ENCODE measurements at places on chromosomes 7 and 10. TPM values are rescaled to one million over a fixed set of nuclear protein-coding genes. Genes with fewer than 3 reads are reported as not detected.

DNA sequence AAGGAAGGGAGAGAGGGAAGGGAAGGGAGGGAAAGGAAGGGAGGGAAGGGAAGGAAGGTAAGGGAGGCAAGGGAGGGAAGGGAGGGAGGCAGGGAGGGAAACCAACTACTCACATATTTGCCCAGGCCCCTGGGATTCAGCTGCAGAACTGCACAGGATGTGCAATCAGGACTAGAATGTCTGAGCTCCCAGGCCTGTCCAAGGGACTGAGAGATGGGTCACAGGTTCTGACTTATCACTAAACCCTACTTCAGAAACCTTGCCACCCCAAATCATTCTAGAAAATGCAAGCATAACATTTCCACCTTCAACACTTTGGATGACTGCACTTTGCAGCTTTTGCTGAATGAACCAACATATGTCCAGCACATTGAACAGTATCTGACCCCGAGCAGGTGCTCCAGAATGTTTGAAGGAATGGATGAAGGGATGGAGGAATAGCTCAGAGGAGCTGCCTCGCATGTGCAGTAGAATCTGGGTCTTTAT lies 245.3 kb downstream of the KCNMA1 start:
- no peak for DNase-seq
- H3K27me3 ChIP-seq = no peaks in the 10 kb centered on the region
- H3K27ac ChIP-seq = no peak overlapping the region
- no peaks in the 10 kb centered on the region for H3K36me3 ChIP-seq
- H3K4me1 ChIP-seq = peaks cover 3% of the 10 kb centered on the region

ANKRD61 gene
- total RNA-seq = not detected

DNA sequence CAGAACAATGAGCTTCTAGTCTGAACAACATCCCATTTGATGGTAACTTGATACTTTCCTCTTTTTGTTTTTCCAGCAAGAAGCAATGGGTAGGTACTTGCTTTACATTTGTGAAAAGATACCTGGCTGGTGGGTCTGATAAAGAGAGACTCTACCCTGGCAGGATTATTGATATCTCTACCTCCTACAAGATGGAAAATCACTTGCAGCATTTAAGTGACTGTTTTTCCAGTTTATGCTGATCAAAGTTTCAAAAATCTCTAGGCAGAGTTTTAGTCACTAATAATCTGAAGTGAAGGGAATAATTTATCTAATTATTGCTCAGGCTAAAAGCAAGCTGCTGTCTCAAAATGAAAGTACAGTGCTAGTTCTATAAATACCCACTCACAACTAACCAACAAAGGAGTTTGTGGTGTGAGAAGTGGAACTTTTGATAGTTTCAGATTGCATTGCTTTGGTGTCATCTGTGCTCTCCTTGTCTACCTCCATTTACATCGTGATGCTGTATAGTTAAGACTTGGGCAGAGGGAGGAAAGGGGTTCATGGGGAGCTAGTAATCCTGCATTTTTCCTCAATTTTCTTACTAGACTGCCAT lies 86.0 kb upstream of the ANKRD1 start:
- DNase-seq = peak; percentile 11
- peaks cover 6% of the 10 kb centered on the region for H3K36me3 ChIP-seq
- peak overlapping the region; percentile 80 for H3K27ac ChIP-seq
- H3K4me3 ChIP-seq = peak overlapping the region; percentile 23
- H3K4me1 ChIP-seq = peaks cover 42% of the 10 kb centered on the region

GRCh38 chr7:74498996-74499834 lies 45.5 kb downstream of the GTF2IRD1 start:
- no peak for DNase-seq
- H3K4me1 ChIP-seq = no peaks in the 10 kb centered on the region
- no peaks in the 10 kb centered on the region for H3K27me3 ChIP-seq
- H3K36me3 ChIP-seq = no peaks in the 10 kb centered on the region

DNA sequence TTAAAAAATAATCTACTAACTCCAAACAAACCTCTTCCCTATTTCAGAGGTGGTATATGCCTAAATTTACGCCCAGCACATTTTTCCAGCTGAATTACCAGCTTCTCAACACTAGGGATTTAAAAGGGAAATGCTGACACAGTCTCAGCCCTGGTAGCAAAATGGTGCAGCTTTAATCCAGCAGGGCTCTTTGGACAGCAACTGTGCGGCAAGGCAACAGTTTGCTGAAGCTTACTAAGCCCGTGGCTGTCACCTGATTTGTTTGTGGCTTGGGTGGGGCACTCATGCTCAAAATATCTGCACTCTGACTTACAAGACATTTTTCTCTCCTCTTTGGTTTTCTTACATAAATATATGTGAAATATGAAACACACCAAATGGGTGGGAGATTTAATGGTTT lies 206.7 kb downstream of the POU6F2 start:
- no peak overlapping the region for H3K27ac ChIP-seq
- no peak for DNase-seq

GRCh38 chr7:120924837-120925236 lies 25.7 kb upstream of the ING3 start:
- H3K36me3 ChIP-seq = no peaks in the 10 kb centered on the region
- no peak for DNase-seq
- H3K27ac ChIP-seq = no peak overlapping the region
- H3K27me3 ChIP-seq = peaks cover 12% of the 10 kb centered on the region

GHRHR gene
- not detected for total RNA-seq

LOXL4 gene
- not detected for total RNA-seq

DNA sequence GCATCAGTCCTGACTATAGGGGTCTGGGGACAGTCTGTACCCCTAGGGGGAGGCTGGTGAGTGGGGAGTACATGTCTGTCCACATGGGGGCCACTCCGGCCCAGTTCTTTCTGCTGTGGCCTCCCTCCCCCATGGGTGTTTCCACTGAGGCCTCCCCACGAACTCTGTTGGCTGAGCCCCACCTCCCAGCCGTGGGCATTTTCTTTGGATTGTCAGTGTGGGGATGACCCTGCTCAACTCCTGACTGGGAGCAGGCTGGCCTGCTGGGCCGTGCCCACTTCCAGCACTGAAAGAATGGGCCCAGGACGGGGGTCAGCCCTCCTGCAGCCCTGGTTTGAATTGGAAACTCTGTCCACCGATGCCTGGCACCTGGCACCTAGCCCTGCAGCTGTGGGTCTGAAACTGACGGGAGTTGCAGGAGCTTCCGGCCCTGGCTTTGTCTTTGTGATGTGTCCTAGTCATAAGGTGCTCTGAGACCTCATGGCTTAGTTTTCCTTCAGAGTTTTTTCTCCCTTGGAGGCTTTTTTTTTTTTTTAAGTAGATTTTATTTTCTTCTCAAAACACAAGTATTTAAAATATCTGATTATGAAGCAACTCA lies 46.5 kb downstream of the LHPP start:
- H3K4me3 ChIP-seq = no peak overlapping the region
- no peaks in the 10 kb centered on the region for H3K27me3 ChIP-seq
- no peaks in the 10 kb centered on the region for H3K36me3 ChIP-seq
- no peak for DNase-seq
- H3K27ac ChIP-seq = no peak overlapping the region

OPTN gene
- total RNA-seq = 32.9 TPM

DNA sequence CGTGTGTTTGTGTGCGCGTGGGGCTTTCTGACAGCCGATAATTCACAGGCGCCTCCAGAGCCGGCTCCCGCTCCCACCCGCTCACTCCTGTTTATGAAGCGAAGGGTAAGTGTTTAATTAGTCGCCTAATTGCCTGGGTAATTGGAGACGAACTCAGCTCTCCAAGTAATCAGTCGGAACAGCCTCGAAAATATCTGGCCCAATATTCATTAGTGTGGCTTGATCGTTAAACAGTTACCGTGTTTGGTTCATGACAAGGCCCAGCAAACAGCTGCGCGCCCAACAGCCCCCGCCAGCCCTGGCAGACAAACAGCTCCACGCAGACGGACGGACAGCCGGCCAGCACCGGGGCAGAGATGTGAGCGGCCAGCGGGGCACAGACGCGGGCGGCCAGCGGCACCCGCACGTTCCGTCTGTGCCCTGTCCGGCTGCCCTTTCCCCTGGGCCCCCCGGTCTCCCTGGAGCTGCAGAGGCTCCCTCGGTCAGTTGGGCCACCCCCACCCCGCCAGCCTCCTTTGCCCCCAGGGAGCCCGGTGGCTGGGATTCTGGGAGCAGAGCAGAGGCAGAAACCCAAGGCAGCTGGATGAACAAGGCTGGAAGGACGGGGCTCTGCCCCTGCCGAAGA lies 98.2 kb downstream of the UNCX start:
- no peak for DNase-seq
- no peak overlapping the region for H3K27ac ChIP-seq
- no peak overlapping the region for H3K4me3 ChIP-seq
- H3K4me1 ChIP-seq = no peaks in the 10 kb centered on the region

DNA sequence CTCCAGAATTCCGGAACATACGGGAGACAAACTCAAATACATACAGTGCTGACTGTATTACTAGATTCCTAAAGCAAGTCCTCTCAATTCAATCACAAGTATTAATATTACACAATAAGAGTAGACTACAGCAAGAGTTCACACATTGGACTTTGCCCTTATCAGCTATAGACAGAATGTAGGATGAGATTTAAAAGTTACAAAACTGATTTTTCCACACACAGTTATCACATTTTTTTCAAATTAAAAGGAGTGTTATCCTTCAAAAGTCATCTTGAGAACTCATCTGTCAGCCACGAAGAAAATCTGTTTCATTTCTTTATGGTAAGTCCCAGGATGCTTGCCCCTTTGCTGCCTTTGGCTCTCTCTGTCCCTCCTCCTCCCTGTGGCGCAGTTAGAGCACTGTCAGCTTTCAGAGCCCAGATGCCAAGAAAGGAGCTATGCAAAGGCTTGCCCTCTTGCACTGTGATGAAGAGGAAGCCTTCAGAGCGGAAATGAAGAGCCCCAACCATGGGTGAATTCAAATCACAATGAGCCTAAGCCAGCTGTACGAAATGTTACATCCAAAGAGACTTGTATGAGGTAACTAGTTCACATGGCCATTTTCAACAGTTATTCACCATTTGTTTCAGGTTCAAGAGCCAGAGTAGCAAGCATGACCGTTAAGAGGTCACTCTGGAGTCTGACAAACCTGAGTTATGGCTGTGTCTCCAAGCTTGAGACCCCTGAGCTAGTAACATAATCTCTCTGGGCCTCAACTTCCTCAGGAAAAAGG lies 10.7 kb downstream of the NCOA4 start:
- H3K4me1 ChIP-seq = peaks cover 72% of the 10 kb centered on the region
- no peak overlapping the region for H3K4me3 ChIP-seq
- peak overlapping the region; percentile 65 for H3K27ac ChIP-seq

DNA sequence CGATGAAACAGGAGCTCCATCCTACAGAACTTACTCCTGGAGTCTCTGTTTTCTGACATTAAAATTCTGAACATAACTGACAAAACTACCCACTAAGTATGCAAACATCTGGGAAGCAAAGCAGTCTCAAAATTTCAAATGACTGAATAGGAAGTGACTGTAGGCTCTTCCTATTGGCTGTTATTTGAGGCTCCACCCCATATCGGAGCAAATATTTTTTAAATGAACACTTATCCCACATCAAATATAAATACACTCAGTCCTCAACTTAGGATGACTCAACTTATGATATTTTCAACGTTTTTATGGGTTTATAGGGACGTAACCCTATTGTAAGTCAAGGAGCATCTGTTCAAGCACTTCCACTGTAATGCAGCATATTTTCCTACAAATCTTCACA lies 8.8 kb downstream of the HSPA12A start:
- peaks cover 2% of the 10 kb centered on the region for H3K36me3 ChIP-seq
- H3K4me3 ChIP-seq = no peak overlapping the region
- peaks cover 92% of the 10 kb centered on the region for H3K27me3 ChIP-seq

NEUROG3 gene
- 0.21 TPM for total RNA-seq

SLC18A3 gene
- not detected for total RNA-seq

DNA sequence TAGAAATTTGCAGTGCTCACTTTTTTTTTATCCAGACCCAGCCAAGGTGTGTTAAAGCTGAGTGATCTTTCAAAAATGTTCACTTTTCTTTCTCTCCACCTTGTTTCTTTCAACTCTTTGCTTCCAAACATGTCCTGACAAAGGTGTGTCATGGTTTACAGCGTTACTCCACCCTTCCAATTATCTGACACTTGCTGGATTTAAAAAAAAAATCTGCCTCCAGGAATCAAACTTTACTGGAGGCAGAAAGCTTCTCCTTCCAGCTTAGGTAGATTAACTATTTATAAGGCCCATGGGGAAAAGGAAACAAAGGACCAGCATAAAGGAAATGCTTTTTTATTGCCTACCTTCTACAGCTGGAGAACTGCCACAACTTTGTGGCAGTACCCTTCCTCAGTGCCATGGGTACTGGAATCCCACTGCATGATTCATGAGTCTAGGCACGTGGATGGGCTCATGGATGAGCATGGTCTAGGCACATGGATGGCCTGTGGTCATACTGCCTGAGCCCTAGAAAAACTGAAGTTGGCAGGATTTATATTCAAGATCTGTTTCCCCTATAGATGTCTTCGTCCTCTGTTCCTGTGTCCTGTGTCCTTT lies at the start of gene COL17A1:
COL17A1 (minus strand) TSS at position 80 of the 600 bp plus-strand sequence. CDS start 5,207 bp downstream, outside the sequence.
- no peak within 1 kb of the TSS for H3K27ac ChIP-seq
- no peaks in the 10 kb centered on the region for H3K4me1 ChIP-seq
- no peaks in the 10 kb centered on the region for H3K36me3 ChIP-seq
- no peak within 1 kb of the TSS for H3K4me3 ChIP-seq

MCM7 gene
- total RNA-seq = 482 TPM

DNA sequence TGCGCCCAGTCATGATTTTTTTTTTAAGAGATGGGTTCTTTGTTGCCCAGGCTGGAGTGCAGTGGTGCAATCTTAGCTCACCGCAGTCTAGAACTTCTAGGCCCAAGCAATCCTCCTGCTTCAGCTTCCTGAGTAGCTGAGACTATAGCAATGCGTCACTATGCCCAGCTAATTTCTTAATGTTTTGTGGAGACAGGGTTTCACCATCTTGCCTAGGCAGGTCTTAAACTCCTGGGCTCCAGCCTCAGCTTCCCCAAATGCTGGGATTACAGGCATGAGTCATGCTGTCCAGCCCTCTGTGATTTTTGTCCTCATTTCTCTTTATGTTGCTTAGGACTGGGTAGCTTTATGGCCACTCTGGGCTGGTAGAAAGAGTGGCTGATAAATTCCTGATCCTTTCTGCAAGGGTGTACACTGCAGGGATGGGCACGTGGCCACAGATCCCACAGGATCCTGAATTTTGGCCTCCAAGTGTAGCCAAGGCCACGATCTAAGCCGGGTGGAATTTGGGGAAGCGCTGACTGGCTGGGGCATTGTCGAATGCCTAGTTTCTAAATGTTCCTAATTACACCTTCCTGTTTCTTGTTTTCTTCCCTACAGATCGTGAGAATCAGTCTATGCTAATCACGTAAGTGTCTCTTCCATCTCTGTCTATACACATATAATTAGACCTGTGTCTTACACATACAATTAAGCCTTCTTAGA lies 24.1 kb upstream of the MYH16 start:
- H3K4me1 ChIP-seq = no peaks in the 10 kb centered on the region
- no peak overlapping the region for H3K27ac ChIP-seq
- no peak overlapping the region for H3K4me3 ChIP-seq

DNA sequence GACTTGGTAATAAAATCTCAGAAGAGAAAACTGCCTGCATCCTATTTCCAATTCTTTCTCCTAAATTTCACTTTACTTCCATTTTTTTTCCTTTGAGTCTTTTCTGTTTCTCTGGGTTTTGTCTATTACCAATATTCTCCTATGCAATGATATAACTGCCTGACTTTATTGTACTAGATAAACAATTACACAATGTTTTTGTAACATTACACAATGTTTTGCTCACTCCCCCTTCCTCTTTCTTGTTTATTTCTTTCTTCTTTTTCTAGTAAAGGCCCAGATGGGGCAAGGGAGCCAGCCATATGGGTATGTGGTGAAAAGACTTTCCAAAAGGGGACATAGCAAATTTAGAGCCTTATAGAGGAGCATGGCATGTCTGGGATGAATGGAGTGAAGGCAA lies 278.7 kb upstream of the PHYHIPL start:
- no peak overlapping the region for H3K4me3 ChIP-seq
- H3K27me3 ChIP-seq = peaks cover 3% of the 10 kb centered on the region
- H3K4me1 ChIP-seq = no peaks in the 10 kb centered on the region
- no peak overlapping the region for H3K27ac ChIP-seq
